ENCODE measurements at places on chromosomes 16 and 17.

DNA sequence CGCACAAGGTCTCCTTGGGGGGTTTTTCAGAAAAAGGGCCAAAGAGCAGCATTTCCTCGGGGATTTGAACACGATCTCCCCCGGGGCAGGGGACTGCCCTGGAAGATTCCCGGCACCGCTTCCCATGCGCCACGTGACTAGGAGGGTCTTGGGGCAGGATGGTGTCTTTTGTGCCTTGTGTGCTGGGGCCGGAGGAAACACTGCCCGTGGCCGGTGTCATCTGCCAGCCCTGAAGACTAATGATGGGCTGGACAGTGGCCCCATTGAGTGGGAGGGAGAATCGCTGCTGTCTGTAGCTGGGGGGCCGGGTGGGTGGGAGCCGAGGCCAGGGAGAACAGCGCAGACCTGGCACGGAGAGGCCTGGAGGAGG, 315.1 kb downstream of the SEC14L1 start:
- DNase-seq = no peak

DNA sequence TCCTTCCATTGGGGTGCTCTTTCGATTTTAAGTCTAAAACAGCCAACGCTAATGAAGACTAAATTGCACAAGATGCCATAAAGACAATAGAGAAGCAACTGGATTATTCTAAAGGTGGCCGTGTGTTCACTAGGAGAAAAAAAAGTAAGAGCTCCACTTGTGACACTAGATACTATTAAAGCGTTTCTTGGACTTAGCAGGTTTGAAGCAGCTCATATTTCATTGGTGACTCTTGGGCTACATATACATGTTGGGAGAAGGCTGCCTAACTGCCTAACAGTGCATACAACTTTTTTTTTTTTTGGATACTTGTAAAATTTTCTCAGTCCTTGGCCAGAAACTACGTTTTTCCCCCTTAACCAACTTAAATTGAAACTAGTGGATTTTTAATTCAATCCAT, 111.8 kb upstream of the NOG start:
- no peak for DNase-seq

DNA sequence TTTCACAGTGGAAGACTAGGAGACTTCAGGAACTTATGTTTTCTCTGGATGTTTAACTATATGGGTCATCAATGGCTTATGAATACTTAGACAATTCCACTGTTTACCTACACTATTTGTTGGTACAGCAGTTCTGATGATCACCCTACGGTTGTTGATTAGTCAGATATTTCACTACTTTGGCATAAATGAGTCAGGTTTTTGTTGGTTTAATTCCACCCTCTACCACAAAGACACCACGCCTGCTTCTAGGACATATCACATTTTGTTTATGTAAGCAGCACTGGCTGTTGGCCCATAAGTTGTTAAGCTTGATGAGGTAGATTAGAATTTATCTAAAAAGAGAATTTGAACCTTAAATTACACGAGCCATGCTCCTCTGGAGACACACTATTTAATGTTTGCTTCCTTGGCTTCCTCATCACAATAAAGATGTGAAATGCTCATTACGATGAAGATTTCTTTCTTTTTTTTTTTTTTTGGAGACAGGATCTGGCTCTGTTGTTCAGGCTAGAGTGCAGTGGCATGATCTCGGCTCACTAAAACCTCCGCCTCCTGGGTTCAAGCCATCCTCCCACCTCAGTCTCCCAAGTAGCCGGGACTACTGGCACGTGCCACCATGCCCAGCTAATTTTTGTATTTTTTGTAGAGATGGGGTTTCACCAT, 4.3 kb downstream of the GDE1 start:
- no peak for DNase-seq

- no peak for DNase-seq
Measured at GRCh38 chr17:34254651-34255380, at the start of gene CCL2. CCL2 (plus strand) TSS chr17:34255285; CDS start chr17:34255350, 65 bp downstream.

DNA sequence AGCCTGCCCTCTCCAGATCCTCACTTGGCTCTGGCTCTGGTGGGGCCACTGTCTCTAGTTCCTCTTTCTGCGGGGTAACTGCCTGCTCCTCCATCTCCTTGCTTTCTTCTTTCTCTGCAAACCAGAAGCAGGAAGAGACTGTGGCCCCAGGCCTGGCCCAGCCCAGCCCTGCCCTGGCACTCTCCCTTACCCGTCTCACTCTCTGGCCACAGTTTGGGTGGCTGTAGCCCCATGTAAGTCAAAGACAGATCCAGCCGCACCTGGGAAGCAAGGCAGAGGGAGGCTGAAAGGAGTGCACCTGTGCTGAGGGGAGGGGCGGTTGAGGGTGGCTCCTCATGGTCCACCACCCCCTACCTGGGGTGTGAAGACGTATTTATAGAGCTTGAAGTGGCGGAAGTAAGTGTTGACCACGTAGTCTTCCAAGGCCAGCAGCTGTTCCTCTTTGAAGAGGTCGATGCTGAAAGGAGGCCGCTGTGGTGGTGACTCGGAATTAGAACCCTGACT, 2.8 kb downstream of the CFAP119 start:
- DNase-seq = no peak

DNA sequence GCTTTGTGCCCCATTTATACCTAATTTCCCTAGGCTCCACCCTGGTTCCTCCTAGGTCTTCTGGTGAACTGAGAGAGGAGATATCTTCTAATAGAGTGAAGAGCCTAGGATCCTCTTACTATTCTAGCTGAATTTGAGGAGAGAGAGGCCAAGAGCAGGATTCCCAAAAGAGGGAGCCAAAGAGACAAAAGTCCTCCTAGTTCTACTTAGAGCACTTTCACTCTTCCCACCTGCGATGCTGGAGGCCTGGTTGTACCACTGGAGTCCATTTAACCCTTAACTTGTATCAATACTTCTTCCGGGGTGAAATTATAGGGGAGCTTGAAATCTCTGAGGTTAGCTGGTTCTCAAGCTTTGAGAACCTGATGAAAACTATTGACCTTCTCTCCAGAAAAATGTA, 3.4 kb upstream of the SSH2 start:
- no peak for DNase-seq

DNA sequence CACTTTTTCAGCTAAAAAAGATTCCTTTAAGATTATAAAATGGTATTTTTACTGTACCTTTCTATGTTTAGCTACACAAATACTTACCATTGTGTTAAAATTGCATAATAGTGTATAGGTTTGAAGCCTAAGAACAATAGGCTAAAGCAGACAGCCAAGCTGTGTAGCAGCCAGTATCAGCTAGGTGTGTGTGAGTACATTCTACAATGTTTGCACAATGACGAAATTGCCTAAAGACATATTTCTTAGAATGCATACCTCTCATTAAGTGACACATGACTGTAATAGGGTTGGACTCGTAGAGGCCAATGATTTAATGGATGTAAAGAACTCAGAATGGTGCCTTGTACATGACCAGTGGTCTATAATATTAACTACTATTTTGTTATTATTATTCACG, 1.9 kb upstream of the MT1B start:
- DNase-seq = no peak

- DNase-seq = no peak
Measured at GRCh38 chr16:47927330-47927729, 228.5 kb downstream of the ABCC12 start.

DNA sequence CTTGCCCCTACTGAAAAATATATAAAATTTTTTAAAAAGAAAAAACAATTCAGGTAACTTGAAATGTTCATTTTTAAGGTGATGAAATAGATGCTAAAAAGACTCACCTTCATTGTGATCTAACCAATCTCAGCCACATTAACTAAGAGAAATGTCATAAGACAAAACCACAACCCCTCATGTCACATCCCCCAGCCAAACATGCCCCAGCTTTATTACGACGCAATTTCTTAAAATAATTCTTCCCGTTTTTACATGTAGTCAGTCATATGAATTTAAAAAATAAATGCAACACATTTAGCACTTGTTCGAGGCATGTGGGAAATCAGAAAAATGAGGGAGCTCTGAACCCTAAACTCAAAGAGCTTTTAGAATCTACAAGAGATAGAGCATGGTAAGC, 9.5 kb downstream of the AMFR start:
- DNase-seq = no peak

DNA sequence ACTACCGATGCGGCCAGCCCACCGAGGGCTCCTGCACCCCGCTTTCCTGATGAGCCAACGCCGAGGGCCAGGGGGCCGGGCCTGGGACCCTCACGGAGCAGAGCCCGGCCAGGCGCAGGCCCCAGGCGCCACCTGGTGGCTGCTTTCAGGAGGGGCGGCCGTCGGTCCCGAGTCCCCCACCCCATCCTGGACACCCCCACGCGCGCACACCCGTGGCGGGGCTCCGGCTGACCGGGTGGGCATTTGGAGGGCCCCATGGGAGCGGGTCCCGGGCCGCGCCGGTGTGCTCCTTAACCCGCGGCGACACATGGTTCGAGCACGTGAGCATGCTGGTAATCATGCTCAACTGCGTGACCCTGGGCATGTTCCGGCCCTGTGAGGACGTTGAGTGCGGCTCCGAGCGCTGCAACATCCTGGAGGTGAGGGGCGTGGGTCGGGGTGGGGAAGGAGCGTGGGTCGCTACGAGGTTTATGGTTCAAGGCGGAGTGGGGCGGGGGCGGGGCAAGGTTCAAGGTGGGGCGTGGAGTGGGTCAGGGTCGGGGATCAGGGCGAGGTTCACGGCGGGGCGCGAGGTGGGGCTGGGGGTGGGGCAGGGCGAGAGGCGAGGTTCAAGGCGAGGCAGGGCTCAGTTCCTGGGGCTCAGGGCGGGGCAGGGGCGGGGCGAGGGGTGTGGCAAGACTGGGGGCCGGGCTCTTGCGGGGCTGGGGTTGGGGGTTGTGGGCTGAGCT, 30.2 kb downstream of the TPSG1 start:
- peak; percentile 9 for DNase-seq

- no peak for DNase-seq
Measured at GRCh38 chr16:2501946-2502895, 11.5 kb upstream of the ATP6V0C start.

- no peak for DNase-seq
Measured at GRCh38 chr17:60641810-60642220, 35.8 kb upstream of the BCAS3 start.

DNA sequence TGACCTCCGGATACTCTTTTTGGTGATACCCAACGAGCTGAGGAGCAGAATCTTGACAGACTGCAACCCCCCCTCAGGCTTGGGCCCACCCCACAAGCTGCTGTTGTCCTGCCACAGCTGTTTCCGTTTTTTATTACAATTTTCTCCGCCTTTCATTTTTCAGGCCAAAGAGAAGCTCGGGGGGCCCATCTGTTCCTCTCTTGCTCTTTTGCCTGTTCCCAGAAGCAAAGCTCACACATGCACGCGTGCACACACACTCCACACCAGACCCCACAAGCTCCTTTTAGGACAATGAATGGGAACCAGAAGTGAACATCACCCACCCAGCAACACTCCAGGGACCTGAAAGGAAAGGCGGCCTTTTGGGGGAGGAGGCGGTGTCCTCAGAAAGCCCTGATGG, 16.3 kb downstream of the SOX9 start:
- DNase-seq = no peak

GRCh38 chr16:29025218-29025617, 40.4 kb downstream of the LAT start:
- no peak for DNase-seq

DNA sequence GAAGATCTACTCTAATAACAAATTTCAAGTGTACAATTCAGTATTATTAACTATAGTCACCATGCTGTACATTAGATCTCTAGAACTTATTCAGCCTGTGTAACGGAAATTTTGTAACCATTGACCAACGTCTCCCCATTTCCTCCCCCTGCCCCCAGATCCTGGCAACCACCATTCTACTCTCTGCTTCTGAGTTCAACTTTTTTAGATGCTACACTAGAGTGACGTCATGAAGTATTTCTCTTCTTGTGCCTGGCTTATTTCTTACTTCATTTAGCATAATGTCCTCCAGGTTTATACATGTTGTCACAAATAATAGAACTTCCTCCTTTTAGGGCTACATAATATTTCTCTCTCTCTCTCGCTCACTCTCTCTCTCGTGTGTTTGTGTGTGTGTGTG, 157.5 kb downstream of the ANKFN1 start:
- DNase-seq = no peak

- no peak for DNase-seq
Measured at GRCh38 chr17:1975573-1975972, 49.6 kb downstream of the RTN4RL1 start.

DNA sequence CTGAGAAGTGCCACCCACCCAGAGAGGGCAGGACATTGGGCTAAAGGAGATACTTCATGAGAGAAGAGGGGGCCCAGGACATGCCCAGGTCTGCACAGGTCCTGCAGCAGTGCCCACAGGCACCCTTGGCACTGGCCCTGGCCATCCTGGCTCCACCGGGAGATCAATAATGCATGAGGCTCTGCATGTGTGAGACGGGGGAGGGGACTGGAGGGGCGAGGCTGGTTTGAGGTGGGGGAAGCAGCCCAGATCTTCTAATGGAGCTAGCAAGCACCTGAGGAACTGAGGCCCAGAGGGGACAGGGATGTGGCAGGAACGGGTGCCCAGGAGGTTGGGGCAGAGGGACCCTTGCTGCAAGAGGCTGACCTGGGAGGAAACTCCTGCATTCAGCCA, 567 bp downstream of the OSBPL7 start:
- DNase-seq = no peak

DNA sequence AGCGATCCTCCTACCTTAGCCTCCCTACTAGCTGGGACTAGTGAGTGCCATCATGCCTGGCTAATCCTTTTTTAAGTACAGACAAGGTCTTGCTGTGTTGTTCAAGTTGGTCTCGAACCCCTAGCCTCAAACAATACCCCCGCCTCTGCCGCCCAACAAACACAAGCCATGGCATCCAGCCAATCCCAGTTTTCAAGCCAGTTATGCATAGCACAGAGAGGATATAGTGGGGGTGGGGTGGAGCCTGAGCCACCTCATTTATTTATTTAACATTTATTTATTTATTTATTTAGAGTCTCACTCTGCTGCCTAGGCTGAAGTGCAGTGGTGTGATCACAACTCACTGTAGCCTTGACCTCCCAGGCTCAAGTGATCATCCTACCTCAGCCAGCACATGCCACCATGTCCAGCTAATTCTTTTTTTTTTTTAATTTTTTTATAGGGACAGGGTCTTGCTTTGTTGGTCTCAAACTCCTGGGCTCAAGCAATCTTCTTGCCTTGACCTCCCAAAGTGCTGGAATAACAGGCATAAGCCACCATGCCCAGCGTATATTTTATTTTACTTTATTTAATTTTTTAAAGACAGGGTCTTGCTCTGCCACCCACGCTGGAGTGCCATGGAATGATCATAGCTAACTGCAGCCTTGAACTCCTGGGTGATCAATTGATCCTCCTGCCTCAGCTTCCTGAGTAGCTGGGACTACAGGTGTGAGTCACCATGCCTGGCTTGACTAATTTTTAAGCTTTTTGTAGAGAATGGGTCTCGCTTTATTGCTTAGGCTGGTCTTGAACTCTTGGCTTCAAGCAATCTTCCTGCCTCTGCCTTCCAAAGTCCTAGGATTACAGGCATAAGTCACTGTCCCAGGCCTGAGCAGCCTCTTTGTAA, 26.2 kb upstream of the KLHL11 start:
- no peak for DNase-seq

- DNase-seq = no peak
Measured at GRCh38 chr16:29943846-29944799, 17.8 kb upstream of the TMEM219 start.

DNA sequence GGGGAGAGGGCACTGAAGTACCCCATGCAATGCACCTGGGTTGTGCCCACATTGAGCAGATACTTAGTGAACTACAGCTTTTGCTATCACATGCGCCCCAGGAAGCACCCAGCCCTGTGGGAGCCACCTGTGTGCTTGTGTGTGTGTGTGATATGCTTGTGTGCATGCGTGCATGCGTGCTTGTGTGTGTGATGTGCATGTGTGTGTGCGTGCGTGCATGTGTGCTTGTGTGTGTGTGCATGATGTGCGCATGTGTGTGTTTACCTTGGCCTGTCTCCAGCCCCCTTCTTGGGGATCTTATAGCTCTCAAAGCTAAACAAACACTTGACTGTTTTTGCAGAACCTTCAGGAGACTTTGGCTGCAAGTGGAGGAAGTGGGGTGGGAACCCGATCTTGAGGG, 841 bp downstream of the C16orf89 start:
- no peak for DNase-seq

All from stimulated activated CD4-positive, alpha-beta T cell treated with anti-CD3 and anti-CD28 coated beads, Interleukin-4, amount 100 ng/mL, for 48 hours (primary cell).